NCI-H2081 treated with DMSO at 0.1 percent for 48 hours (cell line): ENCODE measurements at places on chromosomes 1 and 21.

GRCh38 chr21:38913120-38913892 is 107.6 kb downstream of the ETS2 start:
- DNase-seq: no peak

- DNase-seq: no peak
These were observed 40.0 kb downstream of the SYNJ1 start for GRCh38 chr21:32687643-32688345.

DNA sequence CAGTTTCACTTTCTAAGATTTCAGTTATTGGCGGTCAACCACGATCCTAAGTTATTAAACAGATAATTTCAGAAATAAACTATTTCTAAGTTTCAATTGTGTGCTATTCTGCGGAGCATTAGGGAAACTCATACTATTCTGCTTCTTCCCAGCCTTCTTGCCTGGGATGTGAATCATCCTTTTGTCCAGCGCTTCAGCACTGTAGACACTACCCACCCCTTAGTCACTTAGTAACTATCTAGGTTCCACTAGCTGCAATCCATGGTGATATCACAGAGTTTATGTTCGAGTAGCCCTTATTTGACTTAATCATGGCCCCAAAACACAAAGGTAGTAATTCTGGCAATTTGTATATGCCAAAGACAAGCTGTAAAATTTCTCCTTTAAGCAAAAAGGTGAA is 279.9 kb upstream of the ADAMTS5 start:
- no peak for DNase-seq

DNA sequence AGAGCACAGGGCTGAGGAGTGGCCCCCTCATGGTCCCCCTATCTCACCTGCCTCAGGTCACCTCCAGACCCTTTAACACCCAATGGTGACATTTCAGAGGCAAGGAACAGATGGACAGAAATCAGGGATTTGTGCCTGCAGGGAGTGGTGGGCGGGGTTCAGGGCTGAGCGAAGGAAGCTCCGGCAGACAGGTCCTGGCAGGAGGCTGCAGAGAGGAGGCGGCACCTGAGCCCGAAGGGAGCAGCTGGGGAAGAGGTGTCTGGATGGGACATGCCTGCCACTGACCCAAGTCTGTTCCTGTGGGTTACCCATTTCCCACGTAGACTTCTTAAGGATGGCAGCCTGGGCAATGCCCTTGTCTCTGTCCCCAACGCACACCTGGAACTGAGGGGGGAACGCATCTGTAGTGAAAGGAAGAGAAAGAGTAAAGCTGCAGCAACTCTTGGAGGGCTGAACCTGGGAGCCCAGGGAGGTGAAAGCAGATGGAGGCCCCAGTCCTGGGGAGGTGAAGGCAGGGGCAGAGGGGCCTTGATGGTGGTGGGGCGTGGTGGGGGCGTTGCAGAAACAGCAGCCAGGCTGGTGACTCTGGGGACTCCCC is 61.6 kb upstream of the ADARB1 start:
- DNase-seq: no peak

- no peak for DNase-seq
These were observed 42.8 kb downstream of the ELK4 start for GRCh38 chr1:205589046-205589445.

GRCh38 chr1:170071378-170071777 is 3.1 kb downstream of the KIFAP3 start:
- DNase-seq: no peak

- no peak for DNase-seq
These were observed 43.2 kb upstream of the LYPLAL1 start for GRCh38 chr1:219130366-219130935.

DNA sequence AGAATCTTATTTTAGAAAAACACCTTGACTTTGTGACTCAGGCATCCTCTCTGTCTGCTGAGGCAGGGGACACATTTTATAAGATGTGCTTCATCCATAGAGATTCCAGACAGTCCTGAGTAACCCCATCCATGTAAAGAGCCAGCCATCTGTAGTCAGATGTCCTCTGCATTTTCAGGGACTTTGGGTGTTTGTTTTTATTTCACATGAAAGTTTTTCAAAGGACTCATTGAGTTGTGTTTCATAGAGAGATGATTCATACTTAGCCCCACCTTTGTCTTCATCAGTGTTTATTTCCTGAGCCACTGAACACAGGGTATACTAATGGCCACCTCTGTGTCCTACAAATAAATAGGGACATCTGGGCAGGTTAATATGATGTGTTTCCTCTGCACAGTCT is 280.4 kb downstream of the CACNA1E start:
- DNase-seq: no peak

DNA sequence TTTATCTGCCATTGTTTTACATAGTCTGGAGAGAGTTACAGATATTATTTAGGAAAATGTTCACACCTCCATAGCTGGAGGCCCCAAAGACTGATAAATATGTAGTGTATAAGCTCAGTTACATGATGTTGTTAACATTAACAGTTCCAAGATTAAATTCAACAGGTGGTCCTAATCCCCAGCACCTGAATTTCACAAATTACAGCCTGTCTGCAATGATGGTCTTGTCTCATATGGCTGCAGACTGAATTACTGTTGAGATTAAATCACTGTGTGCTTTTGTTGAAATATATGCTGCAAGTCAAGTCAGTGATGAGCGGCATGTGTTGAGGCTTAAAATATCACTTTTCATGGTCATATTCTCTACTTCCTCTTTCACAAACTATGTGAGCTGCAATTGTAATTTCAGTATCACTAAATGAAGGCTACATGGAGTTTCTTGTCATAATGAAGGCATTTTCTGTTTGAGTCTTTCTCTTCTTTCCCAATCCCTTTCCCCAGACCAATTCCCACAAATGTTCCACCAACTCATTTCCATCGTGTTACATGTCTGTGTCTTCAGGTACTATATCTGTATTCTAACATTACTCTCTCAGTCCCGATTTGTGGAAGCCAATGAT is 4.2 kb downstream of the ST6GALNAC5 start:
- DNase-seq: no peak

DNA sequence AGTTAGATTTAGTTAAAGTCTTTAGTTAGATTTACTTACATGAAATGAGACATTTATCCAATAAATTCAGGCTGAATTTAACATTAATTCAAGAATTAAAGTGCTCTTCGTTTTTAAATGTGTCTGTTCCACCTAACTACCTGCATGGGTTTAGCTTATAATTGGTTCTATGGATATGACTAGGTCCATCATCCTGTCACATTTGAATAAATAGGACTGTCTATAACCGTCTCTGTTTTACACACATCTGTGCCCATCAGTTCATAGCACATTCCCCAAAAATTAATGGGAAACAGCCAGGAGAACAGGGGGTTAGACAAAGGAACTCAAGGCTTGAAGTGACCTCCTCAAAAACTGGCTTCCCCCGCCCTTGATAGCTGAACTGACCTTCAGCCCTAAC is 219.6 kb downstream of the MRPL39 start:
- no peak for DNase-seq
